Lung microvascular endothelial cell (primary cell): ENCODE measurements at places on chromosomes 3 and 15.

DNA sequence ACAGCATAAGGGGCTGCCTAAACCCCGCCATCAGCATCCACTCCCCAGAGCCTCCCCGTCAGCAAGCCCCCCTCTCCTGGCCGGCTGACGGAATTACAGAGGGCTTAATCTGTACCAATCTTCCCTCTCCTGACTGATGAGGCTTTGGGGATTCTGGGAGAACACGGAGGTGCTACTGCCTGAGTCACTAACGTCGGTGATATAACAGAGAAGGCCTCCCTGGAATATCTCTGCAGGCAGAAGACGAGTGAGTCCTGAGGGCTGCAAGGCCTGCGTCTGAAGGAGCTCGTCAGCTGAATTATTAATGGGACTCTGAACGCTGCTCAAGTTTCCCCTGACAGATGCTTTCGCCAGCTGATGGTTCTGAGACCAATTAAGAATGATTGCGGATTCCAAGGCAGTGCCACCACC, 147.7 kb downstream of the XXYLT1 start:
- DNase-seq, result no peak

- DNase-seq, result peak; percentile 82
Observed at GRCh38 chr15:35705884-35706585, 160.1 kb upstream of the DPH6 start.

DNA sequence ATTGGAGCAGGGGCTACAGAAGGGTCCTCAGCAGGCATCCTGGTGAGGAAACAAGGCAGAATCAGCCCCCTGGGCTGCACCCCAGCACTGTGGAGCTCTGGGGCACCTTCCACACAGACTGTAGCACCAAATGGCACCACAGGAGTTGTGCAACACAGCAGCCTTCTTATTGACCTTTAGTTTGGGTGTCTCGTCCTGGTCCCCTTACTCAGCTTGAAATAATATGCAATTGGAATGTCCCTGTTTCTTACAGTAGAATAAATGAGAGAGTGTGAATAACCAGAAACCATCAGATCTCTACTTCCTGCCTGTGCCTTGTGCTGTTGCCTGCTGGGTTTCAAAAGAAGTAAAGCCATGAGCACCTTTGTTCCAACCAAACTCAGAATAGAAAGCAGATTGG, 44.5 kb downstream of the RPLP1 start:
- DNase-seq, result no peak

DNA sequence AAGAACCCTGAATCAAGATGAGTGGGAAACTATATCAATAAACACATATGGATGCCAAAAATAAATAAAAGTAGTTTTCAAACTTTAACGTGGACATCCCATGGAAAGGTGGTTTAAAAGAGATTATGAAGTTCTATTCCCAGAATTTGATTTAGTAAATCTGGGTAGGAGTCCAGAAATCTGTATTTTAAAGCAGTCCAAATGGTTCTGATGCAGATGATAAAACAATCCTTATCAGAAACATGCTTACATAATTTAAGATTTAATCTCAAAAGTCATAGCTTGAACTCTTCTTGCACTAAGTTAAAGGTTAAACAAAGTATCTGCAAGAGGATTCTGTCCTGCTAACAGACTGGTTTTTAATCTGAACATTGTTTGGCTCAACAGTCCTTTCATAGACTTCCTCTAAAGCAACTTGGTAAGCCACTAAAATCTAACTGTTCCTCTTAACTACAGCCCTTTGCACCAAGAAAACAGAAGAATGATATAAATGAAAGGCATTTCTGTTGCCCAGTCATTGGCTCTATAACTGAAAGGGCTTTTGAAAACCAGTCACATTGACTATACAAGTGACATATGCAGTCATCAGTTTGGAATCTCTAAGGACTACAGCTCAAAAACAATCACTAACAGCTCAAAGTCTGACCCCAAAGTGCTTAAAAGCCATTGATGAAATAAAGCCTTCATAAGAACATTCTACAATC, 23.4 kb upstream of the MAP4 start:
- peak; percentile 69 for DNase-seq

GRCh38 chr15:73955861-73956742, 29.8 kb downstream of the LOXL1 start:
- no peak for DNase-seq

GRCh38 chr3:186664119-186664495, 1.7 kb upstream of the HRG start:
- DNase-seq, result no peak

GRCh38 chr15:45117308-45118130, 3.4 kb downstream of the DUOXA2 start:
- no peak for DNase-seq

- DNase-seq, result no peak
Observed at GRCh38 chr3:143142354-143142753, 22.8 kb downstream of the CHST2 start.

DNA sequence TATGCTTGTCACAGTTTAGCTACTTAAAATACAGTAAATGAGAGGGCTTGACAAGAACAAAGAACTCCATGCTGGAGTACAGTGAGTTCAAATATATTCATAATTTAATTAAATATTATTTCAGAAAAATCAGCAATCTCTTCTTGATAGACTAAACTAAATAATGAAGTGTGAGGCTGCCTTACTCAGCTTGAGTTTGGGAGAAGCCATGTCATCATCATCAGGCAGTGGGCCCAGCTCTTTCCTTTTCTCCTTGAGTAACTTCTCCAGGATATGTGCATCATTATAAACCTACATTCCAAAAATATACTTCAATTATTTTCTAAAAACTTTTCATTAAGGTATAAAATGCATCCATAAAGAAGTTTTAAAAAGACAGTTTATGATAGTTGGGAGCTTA, 70.5 kb downstream of the PBRM1 start:
- no peak for DNase-seq

- no peak for DNase-seq
Observed at GRCh38 chr3:61520966-61521628, 40.3 kb upstream of the PTPRG start.

- no peak for DNase-seq
Observed at GRCh38 chr15:94230883-94231722, at the start of gene MCTP2. Gene MCTP2, plus strand, starts transcription at chr15:94231561. Its CDS starts 66,705 bp downstream, at chr15:94298266.

- DNase-seq, result no peak
Observed at GRCh38 chr3:30577788-30578187, 28.6 kb upstream of the TGFBR2 start.

DNA sequence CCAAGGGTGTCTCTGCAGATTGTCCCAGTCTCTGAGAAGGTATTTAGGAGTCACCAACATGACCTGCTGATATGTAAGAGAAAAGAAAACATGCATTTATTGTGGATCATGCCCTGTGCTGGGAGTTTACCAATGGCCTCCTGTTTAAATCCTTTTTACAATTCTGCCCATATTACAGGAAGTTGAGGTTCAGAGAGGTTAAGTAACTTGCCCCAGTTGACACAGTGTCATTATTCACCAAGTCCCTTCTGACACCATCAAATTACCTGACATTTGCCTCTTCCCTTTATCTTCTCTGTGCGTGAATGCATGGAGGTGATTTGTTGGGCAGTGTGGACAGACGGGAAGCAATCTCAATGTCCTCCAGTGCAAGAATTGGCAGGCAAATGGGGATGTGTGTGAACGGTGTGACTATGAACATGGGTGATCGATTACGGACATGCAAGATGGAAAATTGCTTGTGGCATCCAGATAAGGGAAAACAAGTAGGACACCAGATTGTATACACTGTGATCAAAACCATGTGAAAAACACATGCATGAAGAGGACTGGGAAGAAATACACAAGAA, 27.3 kb downstream of the ZNF710 start:
- no peak for DNase-seq

GRCh38 chr3:59839810-59840515, 790.1 kb upstream of the CFAP20DC start:
- no peak for DNase-seq

DNA sequence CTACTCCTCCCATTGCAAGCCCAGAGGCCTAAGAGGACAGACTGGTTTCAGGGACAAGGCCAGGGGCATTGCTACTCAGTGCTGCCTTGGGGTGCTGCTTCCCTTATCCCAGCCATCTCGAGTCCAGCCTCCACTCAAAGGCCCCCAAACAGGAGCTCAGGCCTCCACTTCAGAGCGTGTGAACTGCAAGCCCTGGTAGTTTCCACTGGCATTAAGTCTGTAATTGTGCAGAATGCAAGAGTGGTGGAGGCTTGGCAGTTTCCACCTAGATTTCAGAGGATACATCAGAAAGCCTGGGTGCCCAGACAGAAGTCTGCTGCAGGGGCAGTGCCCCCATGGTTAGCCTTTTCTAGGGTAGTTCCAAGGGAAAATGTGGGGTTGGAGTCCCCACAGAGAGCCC, 192.8 kb upstream of the ST8SIA2 start:
- no peak for DNase-seq
